ENCODE measurements at places on chromosomes 4 and X.

GRCh38 chrX:134743091-134743490 is 84.8 kb upstream of the PLAC1 start:
- no peak for DNase-seq

- no peak for DNase-seq
These were observed 1023.8 kb downstream of the FAT4 start for GRCh38 chr4:126338548-126338947.

DNA sequence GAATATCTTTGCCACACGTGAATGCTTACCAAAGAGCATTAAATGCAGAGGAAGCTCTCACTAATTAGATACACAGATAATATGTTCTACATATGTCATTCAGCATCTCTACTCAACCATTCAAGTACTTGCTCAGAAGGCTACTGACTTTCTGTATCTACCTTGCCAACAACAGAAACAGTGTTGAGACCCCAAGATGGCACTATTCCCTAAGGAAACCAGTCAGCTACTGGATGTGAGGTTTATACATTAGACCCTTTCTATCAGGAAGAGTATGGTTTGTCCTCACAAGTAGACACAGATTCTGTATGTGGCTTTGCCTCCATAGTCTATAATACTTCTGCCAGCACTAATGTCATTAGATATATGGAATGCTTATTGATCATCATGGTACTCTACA is 443.9 kb upstream of the INTU start:
- DNase-seq, result peak; percentile 3

GRCh38 chr4:53844133-53844532 is 220.3 kb downstream of the CHIC2 start:
- no peak for DNase-seq

GRCh38 chr4:1732911-1733310 is 11.6 kb downstream of the TACC3 start:
- no peak for DNase-seq

Measured in NCI-H2081 (cell line).